ENCODE measurements at places on chromosomes 1 and 21.

DNA sequence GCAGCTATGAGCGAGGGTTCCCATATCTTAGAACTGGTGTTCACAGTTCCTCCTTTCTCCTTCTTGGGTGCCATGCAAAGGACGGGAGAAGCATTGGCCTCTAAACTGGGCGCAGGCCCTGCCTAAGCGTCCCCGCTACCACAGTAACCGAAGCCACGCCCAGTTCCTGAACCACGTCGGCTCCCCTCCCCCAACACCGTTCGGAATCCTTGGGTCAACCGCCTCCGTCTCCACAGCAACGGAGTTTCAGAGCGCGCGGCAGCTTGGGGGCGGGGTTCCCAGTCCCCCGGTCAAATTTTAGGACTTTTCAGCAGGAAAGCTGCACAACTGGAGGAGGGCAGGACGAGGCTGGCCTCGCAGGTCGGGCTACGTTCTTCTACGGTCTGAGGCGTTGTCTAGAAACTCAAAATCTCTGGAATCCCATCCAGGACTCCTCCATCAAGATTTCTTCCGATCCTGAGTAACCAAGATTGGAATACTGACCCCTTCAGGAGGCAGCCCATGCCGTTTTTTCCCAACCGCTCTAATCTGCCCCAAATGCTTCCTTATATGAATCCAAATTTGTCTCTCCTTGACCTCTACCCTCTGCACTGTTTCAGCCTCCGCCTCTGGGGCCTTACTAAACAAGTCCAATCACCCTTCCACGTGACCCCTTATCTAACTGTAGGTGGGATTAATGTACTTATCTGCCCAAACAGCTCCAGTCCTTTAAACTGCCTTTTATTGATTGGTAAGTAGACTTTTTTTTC is at the start of gene SPAG17:
Gene SPAG17, minus strand, starts transcription at position 145 of the 749 bp plus-strand sequence. Its CDS starts 71 bp downstream, at position 74.
- no peak for DNase-seq

GRCh38 chr1:35555601-35556477 is 1.4 kb downstream of the KIAA0319L start:
- no peak for DNase-seq

- DNase-seq, result no peak
Measured at GRCh38 chr1:77632216-77632615, 50.2 kb downstream of the ZZZ3 start.

DNA sequence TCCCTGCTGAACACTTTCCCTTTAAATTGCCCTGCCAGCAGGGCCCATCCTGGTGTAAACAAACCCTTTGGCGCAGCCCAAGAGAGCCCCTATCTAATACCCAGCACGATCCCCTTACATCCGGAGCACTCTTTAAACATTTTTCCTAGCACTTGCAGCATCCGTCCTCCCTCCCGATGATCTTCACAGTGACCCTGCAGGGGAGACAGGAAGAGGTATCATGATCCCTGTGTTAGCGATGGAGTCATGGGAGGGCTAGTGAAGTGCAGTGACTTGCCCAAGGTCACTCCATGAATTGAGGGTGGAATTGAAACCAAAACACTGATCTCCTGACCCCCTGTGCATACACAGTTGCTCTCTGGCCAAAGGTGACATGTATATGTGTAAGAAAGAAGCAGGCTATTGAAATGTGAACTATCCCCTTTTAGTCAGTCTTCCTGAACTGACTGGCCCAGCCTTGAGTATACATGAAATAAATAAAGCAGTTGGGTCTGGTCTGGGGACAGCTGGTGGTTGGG is 9.8 kb upstream of the KCNQ4 start:
- DNase-seq, result no peak

DNA sequence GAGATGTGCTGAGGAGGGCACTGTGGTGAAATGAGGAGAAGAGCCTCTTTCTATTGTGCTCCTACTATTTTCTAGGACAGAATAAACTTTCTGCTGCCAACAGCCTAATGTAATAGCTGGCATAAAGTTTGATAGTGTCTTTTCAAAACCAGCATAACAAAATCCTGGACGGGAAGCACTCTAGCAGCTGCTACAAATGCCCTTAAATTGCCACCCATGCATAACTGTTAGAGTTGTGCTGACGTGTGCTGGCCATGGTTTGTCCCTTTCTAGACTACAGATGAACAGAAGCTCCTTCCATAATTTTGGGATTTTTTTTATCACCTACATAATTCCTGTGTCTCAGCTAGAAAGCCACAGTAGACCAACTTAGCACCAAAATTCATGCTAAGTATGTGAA is 88.5 kb upstream of the DEPDC1 start:
- no peak for DNase-seq

GRCh38 chr1:209670441-209671082 is 4.7 kb upstream of the G0S2 start:
- no peak for DNase-seq

DNA sequence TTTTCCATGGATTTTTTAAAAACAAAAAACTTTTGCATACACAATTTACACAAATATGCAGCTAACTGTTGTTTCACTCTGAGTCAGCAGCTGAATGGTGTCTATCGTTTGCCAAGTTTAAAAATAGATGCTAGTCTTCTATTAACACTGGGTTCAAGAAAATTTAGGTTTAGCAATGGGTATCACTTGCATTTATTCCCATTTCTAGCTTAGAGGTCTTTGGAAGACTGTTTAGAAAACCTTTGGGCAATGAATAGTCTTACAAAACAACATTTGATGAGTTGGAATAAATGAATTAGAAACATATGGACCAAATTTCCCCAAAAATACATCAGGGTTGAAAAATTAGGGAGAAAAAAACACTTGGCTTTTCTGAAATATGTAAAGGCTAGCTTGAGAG is 165.8 kb downstream of the LYPLAL1 start:
- no peak for DNase-seq

DNA sequence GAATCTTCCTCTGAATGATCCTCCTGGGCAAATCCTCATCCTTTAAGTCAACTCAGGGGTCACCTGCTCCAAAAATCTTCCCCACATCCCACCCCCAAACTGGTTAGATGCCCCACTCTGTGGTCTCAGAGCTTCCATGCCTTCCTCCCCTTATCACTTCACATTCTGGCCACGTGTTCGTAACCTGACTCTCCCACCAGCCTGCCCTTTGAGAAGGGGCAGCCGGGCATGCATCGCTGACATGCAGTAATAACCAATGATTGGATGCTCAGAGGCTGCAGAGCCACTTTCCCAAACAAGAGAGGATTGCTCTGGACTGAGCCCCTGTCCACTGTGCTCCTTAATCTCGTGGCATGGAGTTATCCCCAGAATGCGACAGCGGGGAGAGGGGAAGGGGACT is 7.0 kb downstream of the LELP1 start:
- DNase-seq, result no peak

DNA sequence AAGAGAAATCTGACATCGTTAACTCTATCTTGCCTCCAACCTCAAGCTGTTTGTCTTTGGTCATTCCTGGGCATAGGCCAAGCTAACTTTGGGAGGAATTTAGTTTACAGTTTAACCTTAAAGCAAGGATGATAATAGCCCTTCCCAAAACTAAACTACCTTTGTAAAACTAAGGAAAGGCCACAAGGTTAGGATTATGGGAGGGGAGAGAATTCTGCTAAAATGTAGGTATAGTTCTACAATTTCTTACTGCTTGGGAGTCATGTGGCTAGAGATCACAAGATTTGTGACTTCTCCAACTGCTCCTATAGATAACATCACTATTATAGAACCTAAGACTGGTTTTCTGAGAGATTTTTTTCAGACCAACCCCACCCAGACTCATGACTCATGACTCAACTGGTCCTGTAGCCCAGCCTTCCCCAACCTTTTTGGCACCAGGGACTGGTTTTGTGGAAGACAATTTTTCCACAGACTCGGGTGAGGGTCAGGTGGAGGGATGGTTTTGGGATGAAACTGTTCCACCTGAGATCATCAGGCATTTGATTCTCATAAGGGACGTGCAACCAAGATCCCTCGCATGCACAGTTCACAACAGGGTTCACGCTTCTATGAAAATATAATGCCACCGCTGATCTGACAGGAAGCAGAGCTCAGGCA is 70.7 kb upstream of the MUTYH start:
- no peak for DNase-seq

DNA sequence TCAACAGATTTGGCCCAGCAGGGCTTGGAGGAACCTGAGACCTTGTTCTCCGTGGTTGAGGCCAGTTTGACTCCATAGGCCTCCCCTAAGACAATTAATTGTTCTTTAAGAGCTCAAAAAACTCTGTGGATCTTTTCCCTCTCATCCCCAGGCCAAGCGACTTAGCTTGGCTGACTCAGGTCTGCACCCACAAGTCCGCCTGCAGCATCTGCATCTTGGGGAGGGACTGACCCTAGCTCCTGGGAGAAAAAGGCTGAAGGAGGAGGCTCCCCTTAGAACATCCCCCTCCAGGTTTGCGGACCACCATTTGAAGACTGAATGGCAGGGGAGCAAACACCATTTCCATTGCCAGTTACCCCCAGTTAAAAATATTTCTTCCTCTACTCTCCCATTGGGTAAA is 1.5 kb upstream of the HES2 start:
- no peak for DNase-seq

GRCh38 chr21:44337941-44338895 is 972 bp downstream of the CFAP410 start:
- DNase-seq, result peak; percentile 7

DNA sequence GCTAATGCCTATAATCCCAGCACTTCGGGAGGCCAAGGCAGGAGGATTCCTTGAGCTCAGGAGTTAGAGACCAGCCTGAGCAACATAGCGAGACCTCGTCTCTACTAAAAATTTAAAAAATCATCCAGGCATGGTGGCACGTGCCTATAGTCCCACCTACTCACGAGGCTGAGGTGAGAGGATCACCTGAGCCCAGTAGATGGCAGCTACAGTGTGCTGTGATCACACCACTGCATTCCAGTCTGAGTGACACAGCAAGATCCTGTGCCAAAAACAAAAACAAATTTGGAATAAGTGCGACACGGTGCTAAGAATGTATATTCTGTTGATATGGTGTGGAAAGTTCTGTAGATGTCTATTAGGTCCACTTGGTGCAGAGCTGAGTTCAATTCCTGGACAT is 15.1 kb downstream of the USP33 start:
- no peak for DNase-seq

DNA sequence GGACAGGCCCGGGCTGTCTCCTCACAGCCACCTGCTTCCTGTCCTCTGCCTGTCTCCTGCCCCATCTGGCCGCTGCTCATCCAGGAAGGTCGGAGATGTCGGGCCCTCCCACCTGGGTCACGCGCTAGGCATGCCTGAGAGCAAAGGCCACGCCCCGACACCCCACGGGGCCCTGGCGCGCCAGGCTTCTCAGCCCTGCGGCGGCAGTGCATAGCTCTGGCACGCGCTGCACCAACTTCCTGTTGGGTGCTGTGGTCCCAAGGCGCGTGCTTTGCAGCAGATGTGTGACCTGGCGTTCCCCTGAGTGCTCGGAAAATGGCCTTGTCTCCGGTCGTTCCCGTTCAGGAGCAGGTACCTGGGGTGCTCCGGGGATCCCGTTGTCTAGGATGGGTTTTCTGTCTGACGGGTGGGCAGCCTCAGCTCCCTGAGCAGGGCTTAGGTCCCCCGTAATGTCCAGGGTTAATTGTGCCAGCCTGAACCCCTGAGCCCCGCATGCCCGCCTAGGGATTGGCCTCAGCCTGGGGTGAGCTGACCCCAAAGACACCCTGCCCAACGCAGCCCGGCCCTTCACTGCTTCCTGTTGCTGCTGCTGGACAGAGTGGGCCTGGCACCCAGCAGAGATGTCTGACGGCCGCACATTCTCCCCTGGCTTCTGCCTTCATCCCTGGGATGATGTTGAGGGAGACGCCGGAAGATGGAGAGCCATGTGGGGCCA is 19.4 kb upstream of the KCNAB2 start:
- peak; percentile 89 for DNase-seq

- no peak for DNase-seq
Measured at GRCh38 chr1:200753650-200754198, 15.0 kb downstream of the CAMSAP2 start.
